CD4-positive, alpha-beta T cell treated with Interleukin-4 for 4 hours (primary cell): ENCODE measurements at places on chromosomes 16 and 17.

- DNase-seq: no peak
These were observed 46.1 kb downstream of the CHCT1 start for GRCh38 chr17:60468371-60468770.

DNA sequence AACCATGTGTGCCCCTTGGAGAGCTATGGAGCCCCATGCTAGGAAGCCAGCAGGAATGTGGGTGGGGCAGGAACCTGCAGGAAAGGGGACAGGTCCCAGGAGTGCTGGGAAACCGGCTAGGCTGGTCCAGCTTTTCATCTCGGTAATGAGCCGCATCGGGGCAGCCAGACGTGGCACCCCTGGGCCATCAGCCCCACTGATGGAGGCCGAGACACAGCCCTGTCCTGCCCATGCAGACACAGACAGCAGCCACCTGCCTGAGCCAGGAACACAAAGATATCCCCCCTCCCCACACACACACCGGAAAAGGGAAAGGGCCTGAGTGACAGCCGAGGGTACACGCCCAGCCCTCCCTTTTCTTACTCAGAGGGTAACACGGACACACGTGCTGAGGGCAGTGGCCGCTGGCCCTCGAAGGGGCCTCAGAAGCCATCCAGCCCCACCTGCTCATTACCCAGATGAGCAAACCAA lies 18.1 kb downstream of the PPL start:
- DNase-seq: no peak

- DNase-seq: no peak
These were observed 40.5 kb downstream of the DHRS7B start for GRCh38 chr17:21167303-21167702.

- no peak for DNase-seq
These were observed 4.6 kb downstream of the PPM1E start for GRCh38 chr17:58760248-58760647.

GRCh38 chr16:75237398-75238131 lies 13.9 kb downstream of the BCAR1 start:
- DNase-seq: no peak

- DNase-seq: no peak
These were observed 60.4 kb upstream of the MMP2 start for GRCh38 chr16:55418586-55418985.

DNA sequence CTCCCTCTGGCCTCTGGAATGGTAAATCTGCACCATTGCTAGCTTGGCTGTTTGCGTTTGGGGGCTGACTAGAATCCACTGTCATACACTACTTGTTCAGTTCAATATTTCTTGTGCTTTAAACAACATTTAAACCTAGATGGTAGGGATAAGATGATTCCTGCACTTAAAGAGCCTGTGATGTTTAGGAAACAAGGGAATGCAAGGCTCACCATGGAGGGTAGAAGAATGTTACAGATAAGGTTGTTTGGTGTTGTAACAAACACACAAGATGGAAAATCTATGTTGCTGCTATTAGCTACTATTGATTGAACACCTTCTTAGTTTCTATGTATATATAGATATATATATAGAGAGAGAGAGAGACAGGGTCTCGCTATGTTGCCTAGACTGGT lies 31.4 kb downstream of the YPEL2 start:
- no peak for DNase-seq

DNA sequence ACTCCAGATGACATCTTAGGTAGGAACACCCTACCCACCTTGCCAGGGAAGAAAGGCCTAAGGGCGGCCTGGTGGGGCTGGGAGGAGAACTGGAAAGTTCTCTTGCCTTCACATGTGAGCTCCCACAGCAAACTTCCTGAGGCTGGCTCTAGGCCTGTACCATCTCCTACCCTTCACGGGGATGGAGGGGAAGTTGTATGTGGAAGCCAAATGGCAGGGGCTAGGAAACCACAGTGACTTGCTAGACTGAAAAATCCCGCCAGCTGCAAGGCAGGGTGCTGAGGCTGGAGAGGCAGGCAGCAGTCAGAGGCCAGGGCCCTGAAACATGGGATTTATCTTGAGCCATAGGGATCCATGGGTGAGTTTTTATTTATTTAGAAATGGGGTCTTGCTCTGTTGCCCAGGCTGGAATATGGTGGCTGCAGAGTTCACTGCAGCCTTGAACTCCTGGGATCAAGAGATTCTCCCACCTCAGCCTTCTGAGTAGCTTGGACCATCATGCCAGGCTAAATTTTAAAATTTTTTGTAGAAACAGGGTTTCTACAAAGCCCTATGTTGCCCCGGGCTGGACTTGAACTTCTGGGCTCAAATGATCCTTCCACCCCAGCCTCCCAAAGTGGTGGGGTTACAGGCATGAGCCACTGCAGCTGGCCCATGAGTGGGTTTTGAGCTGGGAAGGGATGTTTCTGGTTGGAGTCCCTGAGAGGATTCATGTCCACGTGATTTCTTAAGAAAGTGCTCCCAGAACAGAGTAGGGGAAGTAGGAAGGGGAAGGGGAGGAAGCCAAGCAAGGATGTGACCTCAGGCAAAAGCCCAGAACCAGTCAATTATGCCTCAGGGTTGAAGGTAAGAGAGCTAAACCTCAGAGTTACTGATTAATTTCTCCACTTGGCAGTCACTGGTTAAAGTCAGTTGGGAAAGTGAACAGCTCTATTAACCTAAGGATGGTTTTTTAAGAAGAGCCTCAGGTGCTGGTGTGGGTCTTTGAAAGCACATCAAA lies 4.0 kb upstream of the KAT8 start:
- DNase-seq: peak; percentile 16

- no peak for DNase-seq
These were observed 109.2 kb upstream of the NACA2 start for GRCh38 chr17:61700252-61700651.

- DNase-seq: no peak
These were observed 352.7 kb downstream of the CA10 start for GRCh38 chr17:51805765-51806164.

DNA sequence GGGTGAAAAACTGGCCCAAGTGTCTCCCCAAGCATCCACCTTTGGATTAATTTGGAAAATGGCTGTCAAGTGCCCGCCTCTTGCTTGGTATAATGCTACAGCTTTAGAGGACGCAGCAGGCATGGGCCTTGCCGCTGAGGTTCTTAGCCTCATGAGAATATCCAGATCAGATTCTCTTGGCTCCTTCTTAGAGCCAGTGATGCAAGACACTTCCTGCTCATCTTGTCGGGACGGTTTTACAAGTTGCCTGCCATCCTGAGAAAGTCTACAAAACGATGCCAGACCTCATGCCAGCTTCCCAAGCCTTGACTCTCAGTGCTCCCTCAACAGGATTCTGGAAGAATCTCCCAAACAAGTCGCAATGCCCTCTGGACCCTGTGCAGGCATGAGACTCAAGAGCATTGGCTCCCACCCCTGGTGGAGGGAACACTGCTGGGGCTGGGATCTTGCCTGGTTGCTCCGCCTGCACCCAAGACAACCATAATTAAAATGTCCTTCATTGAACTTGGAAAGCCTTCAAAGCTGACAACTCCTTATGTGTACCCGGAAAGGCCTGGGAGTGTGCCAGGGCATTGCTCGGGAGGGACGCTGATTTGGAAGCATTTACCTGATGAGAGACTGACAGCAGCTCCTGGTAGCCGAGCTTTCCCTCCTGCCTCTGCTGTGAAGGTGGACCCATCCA lies 25.8 kb upstream of the STH start:
- DNase-seq: no peak

DNA sequence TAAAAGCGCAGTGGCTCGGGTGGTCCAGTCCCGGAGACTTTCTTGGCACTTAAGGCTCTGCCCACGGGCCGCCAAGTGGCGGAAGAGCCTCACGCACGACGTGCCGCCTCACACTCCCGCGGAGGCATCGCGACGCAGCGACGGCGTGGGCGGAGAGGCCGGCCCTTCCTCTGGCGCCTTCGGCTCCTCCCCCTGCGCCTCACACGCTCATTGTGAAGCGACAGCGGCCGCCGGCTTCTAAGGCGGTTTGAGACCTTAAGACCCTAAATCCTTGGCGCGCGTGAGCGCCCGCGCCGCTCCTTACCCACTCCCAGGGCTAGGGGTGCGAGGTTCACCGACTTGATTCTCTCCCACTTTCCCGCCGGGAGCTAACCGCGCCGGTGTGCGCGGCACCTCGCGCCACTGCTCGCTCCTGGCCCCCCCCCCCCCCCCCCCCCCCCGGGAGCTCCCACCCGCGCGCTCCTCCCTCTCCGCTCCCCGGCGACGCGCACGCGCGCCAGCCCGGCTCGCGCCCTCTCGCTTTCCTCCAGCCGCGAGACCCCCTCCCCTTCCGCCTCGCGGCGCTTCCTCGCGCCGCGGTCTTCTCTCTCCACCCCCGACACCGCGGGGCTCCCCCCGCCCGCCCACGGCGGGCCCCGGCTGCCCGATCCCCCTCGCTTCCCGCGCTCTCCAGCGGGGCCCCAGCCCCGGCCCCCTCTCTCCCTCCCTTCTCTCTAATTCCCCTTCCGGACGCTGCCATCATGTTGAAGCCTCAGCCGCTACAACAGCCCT lies at the start of gene ATXN2L:
TSS of gene ATXN2L (plus strand) at position 480 of the 771 bp plus-strand sequence. CDS start at position 741, 261 bp downstream.
- peak; percentile 94 for DNase-seq

DNA sequence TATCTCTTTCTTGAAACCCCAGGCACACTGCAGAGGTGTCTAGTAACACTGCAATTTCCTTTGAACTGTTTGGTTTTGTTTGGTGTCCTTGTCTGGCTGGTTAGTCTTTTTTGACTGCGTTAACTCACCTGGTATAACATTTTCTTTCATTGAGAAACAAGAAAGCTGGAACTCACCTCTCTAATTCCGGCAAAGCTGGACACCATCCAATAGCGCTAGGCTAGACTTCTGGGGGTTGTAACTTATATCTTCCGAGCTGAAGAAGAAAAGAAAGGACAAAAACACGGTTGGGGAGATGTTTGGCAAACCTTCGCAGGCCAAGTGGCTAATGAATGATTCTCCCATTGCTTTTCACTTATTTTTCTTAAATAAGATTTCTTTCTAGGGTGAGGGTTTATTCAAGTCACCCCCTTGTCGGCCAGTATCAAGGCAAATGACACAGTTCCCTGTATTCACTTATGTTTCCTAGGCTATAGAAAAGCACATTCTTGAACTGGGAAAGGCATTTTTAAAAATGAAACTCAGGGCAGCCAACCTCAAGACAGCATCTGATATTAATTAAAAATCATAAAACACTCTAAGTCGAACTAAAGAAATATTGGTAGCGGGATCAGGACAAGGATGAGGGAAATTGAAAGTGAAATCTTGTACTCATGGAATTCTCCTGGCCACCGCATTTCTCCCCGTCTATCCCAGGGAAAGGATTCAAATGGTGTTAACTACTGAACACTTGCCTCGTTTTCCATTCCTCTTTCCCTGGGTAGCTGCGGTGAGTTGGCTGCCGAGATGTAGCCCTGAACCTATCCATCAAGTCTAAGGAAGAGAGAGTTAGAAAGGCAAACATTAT lies 95.9 kb upstream of the ZFHX3 start:
- DNase-seq: no peak
